AG04449 (cell line): ENCODE measurements at places on chromosomes 6 and 20.

DNA sequence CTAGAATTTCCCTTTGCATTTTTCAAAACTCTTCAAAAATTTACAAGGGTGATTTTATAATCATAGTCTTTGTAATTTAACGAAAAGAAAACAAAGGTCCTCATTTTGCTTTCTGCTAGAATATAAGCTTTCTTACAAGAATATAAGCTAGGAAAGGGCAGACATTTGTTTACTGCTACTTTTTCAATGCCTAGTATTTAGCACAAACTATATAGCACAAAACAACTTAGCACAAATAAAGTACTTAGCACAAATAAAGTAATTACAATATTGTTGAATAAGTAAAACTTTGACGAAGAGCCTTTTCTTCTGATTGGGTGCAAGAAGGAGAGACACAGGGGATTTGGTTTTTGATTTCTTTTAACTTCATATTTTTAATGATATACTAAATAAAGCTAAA lies 87.8 kb downstream of the BCAS1 start:
- DNase-seq = no peak

- no peak for DNase-seq
Observed at GRCh38 chr6:25007269-25007699, 71.5 kb upstream of the RIPOR2 start.

- no peak for DNase-seq
Observed at GRCh38 chr20:2771631-2772080, 28.8 kb downstream of the CPXM1 start.

GRCh38 chr20:33822423-33822822 lies 11.3 kb downstream of the CHMP4B start:
- DNase-seq = no peak

- DNase-seq = no peak
Observed at GRCh38 chr20:60222497-60222896, 264.3 kb downstream of the CDH26 start.

DNA sequence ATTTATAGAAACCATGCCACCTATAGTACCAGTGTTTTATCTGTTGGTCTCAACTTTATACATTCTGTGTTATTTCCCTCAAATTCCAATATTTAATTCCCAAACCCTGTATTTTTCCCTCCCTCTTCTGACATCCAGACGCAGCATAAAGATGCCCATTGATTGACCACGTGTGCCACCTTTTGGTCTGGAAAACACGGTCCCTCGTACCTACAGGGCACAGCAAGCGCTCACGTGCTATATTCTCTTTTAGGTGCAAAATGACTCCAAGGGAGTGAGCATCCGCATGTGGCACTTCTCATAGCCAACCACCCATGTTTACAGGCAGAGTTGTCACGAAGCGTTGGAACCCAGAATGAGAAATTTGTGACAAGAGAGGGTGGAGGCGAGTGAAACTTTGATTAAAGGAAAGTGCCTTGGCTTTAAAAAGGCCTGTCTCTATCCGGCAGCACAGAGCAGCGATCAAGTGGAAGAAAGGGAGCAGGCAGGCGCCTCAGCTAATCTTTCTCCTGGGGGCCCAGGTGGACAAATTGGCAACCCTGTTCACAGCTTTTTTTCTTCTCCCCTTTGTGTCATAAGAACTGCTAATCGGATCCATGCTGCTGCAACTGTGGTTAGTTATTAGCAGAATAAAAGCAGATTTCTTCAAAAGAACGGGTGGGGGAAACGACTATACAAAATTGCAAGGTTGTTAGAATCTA lies 225.9 kb downstream of the TMEM242 start:
- DNase-seq = no peak
